ENCODE measurements at places on chromosomes 2 and 18. TPM values are rescaled to one million over a fixed set of nuclear protein-coding genes. Genes with fewer than 3 reads are reported as not detected.

DNA sequence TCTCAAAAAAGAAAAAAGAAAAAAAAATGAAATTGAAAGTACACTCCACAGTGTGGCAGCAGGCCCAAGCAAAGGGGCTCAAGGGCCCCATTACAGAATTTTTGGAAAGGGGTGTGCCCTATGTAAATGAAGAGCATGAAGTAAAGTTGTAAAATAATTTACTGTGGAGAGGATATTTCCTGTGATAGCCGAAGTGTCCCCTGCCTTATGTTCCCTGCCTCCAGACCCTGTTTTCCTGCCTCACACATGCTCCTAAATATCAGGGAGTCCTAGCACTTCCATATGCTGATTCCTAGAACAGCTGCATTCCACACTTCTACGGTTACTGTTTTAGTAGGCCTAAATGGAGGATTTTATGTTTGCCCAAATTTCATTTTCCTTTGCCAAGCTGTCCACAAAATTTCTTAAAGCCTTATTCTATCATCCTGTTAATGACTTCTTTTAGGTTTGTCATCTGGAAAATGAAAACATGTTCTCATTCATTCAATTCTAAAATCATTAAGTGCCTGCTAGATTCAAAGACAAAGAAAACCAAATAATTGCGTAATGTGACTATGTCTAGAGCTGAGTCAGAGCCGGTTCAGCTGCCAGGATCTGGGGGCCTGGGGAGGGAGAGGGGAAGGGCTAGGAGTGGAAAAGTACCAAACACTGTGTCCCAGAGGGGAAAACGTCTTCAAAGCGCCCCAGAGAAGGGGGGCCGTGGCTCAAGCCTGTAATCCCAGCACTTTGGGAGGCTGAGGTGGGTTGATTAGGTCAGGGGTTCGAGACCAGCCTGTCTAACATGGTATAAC lies 25.9 kb upstream of the IMPA2 start:
- no peak for DNase-seq

Gene EHD3
- polyA plus RNA-seq: 33.1 TPM

- DNase-seq: no peak
These were observed 40.4 kb downstream of the PTPN2 start for GRCh38 chr18:12843420-12844350.

Gene NT5C1B
- polyA plus RNA-seq: 0.88 TPM

Gene TSHZ1
- 35.3 TPM for polyA plus RNA-seq

DNA sequence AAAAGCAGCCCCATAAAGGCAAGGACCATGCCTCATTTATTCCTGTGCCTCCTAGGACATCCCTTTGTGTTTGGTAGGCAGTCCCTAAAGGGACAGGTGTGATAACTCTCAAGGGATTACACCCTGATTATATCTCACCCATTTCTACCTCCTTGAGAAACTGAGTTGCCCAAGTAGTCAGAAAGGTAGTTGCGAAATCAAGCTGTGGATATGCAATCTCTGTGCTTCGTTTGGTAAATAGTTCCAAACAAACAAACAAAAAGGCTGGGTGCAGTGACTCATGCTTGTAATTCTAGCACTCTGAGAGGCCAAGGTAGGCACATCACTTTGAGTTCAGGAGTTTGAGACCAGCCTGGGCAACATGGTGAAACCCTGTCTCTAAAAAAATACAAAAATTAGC lies 100.2 kb upstream of the ARL5A start:
- DNase-seq: no peak

- DNase-seq: no peak
These were observed 1441.6 kb downstream of the SUCLG1 start for GRCh38 chr2:83017366-83018090.

Gene NDC80
- 25.2 TPM for polyA plus RNA-seq

- no peak for DNase-seq
These were observed 89.6 kb downstream of the ACTR3 start for GRCh38 chr2:113979191-113980128.

All from right renal pelvis (tissue), 4 donors.